Right renal cortex interstitium (tissue), 3 donors: ENCODE measurements at places on chromosomes 12 and 14.

GRCh38 chr14:90091393-90091792, 29.6 kb downstream of the KCNK13 start:
- peak; percentile 18 for DNase-seq

DNA sequence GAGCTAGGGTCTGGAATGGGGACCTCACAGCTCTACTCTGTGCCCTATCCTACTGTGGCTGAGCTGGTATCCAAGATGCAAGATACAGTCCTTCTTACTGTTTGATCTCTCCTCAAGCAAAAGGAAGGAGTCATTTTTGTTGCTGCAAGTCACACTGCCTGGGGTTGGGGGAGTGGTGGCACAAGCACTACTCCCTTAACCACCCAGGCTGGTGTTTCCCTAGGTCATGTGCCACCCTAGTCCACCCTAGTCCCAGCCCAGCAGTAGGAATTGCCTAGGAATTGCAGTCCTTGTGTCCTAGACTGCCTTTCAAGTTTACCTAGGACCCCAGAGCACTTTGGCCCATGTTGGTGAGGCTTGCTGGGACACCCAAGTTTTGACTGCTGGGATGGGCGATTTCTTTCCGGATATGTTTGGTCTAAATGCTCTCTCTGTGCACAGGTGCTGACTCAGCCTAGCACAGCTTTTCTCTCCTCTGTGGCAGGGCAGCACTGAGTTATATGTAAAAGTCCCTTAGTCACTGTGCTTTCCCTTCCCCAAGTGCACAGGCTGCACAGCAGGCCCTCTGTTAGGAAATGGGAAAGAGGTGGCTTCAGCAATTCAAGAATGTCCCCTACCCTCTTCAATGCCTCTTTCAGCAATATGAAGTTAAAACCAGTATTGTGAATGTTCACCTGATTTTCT, 54.9 kb downstream of the SLC6A15 start:
- no peak for DNase-seq

GRCh38 chr14:86168371-86168770, 638.4 kb downstream of the FLRT2 start:
- no peak for DNase-seq

DNA sequence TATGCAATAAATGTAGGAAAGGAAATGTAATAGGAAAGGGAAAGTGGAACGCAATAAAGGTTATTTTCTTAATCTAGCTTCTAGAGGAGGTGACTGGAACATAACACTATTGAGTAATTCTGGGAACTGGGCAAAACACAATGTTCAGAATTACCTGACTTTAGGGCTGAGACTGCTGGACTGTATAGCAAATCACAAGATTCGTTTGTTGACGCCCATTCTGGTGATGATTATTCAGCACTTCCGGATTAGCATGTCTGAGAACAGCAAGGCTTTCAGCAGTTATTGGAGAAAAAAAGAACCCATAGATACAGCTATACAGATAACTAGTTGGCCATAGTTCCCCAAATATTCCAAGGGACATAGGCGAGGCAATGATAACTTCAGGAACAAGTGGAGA, 2.3 kb upstream of the KLRD1 start:
- no peak for DNase-seq

DNA sequence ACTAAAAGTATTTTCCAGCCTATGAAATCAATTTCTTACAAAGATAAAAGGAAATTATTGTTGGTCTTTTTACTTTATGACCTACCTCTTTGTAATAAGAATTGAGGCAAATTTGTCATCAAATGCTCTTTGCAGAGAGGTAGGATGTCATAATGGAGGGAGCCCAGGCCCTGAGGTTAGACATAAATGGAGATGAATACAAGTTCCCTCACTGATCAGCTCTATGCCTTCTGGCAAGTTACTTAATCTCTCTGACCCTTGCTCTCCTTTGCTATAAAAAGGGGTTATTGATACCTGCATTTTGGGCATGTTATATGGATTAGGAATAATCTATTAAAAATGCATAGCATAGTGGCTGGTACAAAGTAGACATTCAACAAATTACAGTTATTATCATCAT, 146.9 kb upstream of the KRR1 start:
- DNase-seq = no peak

DNA sequence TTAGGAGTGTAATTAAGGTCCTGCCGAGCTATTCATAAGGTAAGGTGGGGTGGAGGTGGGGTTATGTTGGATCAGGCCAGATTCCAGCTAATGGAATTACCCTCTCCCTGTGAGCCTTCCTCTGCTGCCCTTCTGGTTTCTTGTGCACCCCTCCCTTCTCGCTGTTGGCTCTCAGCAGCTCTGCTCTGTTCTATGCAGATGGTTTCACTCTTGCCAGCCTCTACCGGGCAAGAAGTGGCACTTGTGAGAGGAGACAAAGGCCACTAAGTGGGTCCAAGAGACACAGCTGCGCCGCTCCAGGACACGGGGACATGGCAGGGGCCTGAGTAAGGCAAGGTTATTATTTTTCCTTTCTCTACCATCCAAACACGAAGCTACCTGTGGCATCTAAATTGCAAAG, 334.4 kb downstream of the EMP1 start:
- DNase-seq = no peak

DNA sequence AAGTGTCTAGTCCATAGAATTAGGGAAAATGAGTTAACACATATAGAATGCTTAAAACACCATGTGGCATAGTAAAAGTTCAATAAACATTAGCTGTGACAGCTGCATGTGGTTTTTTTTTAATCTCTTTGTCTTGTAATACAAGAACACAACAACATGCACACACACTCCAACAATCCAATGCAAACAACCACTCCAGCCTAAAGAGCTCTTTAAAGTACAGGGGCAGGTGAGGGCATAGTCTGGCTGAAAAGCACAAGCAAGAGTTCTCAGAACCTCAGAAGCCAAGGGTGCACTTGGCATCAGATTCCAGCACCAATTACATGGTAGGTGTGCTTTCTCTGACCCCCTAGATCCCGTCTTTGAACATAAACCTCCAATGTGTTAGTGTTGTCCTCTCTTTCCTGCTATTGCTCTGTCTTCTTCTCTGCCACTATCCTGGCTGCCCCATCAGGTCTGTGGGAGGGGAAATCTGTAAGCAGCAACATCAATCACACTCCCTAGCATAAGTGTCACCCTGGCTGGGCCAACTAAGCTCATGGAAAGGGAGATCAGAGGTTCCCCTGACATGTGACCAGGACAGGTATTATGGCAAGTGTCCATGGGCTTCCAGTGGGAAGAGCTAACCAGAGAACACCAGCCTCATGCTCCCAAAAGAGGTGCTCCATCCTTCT, 91.0 kb downstream of the SLC8A3 start:
- no peak for DNase-seq
